ENCODE measurements at places on chromosomes 7 and 10.

DNA sequence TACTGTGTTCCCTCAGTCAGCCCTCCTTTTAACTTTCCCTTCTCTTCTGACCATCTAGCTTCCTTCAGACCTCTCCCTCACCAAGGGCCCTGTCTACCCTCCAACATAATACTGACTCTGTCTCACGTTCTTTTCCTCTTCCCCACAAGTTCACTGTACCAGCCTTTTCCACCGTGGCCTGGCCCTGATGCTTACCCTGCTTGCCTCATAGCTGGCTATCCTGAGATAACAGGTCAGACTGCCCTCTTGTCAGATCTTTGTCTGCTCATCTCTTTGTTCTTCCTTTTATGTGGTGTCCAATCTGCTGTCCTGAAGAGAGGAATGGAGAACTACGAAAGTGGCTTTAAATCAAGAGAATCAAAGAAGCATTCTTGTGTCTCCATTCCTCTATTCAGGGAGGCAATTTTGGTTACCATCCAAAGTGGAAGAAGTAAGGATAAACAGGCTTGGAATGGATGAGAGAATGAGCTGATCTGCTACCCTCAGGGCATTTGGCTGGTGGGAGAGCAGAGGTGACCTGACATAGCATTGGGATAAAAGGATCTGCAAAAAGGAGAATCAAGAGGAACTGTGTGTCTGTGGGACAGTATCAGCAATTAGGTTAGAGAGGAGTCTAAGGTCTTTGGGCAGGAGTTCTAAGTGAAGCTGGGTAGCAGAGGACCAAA is 8.1 kb downstream of the BTAF1 start:
- DNase-seq, result no peak

- no peak for DNase-seq
Measured at GRCh38 chr7:123241809-123242208, 42.0 kb upstream of the SLC13A1 start.

DNA sequence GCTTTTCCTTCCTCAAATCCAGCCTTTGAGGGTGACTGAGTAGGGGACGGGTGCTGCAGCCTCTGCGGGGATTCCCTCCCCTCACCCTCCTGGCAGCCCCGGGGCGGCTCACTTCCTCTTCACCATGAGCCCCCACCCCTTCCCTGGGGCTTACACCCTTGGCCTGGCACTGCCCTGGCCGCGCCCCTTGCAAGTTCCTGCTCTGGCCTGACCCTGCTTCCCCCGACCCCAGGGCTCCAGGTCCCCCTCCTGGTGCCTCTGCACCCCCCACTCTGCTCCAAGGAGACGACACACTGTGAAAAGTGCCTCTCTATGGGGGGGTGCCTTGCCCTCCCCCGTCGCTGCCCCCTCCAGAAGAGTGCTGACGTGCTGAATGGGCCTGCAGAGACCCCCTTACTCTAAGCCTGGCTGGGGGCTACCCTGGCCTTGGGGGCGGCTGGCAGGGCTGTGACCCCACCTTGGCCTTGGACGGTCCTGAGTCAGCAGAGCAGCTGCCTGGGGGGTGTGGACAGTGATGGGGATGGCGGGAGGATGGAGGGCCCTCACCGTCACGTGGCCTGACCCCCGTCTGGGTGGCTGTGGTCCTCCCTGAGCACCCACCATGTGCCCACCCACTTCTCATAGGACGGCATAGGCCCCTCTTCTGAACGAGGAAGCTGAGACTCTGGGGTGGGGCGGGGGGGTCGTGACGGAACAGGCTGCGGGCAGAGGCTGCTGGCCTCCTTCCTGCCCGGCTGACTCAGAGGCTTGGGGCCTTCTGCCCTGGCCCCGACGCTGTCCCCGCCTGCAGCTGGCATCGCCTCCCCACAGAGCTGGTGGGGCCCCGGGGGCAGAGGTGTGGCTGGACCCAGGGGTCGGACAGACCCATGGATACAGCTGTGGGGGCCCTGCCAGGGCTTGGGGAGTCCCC is 9.8 kb downstream of the LFNG start:
- peak; percentile 69 for DNase-seq

- DNase-seq, result no peak
Measured at GRCh38 chr7:151371266-151371665, 29.7 kb downstream of the NUB1 start.

- DNase-seq, result no peak
Measured at GRCh38 chr10:28199941-28200340, 102.9 kb downstream of the MPP7 start.

- DNase-seq, result no peak
Measured at GRCh38 chr7:105261689-105262088, 127.0 kb downstream of the SRPK2 start.

DNA sequence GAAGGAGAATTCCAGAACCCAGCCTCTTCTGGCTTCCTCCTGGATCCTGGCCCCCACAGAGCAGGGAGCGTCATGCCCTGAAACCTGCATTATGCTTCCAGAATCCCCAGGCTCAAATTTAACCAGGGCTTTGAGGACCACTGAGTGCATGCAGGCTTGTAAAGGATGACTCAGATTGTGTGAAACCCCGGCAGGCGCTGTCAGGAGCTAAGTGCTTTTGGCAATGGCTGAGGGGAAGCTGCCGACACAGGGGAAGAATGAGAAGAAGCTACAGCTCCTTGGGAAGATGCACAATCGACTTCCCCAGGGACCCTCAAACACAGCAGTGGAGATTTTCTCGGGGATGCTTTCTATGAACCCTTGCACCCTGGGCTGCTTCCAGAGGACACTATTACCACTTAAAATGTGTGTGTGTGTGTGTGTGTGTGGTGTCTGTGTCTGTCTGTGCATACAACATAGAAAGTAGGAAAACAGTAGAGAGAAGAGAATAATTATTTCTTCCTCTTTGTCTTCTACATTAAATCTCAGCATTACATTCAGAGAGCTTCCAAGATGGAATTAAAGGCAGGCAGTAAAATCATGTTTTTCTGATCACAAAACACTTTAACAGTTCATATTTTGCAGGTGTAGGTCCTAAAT is 183.5 kb upstream of the INHBA start:
- DNase-seq, result no peak

- no peak for DNase-seq
Measured at GRCh38 chr10:670990-671389, 18.5 kb downstream of the DIP2C start.

DNA sequence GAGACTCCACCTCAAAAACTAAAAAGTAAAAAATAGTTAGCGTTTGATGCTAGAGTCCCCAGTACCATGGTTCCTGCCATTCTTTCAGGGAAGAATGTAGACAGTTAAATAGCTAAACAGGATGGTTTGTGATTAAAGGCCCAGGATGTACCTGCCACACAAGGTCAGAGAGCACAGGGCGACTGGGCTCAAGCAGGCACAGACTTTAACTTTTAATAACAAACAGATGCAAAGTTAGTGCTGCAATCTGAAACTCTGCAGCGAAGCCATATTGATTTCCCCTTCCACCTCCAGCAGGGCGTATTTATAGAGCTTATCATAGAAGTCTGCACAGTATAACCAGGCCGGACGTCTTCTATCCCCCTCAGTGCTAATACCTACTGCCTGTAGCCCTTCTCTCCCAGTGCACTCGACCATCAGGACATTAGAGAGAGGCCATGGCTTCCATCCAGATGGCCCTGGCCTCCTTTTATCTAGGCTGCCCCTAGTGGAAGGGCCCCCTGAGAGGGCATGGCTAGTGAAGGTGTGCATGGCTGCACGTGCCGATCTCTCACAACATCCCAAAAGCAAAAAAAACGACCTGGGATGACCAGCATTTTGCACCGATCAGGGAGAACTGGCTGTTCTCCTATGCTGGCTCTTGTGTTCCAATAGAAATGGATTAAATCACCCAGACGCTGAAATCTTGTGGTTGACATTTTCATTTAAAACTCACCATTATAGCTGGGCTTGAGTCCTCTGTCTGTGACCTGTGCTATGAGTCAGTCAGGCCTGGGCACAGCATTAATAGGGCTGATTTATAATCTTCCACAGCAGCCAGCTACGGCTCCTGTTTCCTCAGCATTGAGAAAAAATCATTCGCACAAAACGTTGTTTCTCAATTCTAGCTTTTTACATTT is 7.6 kb upstream of the BAG3 start:
- no peak for DNase-seq

DNA sequence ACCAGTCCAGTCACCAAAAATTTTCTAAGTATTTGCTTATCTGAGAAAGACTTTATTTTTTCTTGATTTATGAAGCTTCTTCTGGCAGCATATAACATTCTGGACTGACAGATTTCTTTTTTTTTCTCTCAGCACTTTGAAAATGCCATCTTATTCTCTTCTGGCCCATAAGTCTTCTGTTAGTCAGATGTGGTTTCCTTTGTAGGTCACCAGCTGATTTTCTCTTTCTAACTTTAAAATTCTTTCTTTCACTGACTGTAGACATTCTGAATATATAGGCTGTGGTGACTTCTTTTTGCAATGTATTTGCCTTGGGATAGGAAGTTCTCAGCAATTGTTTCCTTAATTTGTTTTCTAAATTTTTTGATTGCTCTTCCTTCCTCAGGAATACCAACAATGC is 172.5 kb downstream of the CCDC7 start:
- DNase-seq, result no peak

- no peak for DNase-seq
Measured at GRCh38 chr10:49328401-49329145, 29.6 kb downstream of the C10orf71 start.

DNA sequence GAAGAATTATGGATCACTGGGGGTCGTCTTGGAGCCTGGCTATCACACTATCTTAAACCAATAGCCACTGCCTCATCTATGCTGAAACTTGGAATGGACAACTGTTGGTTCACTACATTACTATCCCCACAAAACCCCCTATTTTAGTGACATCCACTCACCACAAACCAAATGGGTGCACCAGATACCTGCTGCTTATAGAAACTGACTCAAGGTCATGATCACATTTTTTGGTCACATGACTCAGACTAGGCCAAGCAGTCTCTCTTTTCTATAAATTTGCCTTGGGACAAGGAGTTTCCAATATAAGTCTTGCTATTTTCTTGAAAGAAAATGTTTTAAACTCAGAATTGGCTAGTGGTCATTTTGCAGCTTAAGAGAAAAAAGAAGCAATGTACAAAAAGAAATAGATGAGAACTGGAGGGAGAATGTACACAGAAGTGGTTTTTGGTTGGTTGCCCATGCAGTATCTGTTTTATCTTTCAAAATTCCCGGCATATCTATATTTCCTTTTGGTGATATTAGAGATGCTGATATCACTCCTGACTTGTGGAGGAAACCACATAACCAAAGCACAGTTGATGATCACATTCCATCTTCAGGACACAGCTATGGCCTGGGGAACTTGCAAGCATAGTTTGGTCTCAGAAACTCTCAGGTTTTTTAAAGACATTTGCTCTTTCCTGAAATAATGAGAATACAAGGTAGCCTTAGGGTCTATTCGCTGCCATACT is 85.2 kb upstream of the CACNA2D1 start:
- no peak for DNase-seq

GRCh38 chr10:87761892-87762291 is 56.1 kb downstream of the ATAD1 start:
- DNase-seq, result no peak

- no peak for DNase-seq
Measured at GRCh38 chr7:96061844-96062243, 260.1 kb downstream of the SLC25A13 start.

- no peak for DNase-seq
Measured at GRCh38 chr10:103733045-103733419, 122.3 kb downstream of the SH3PXD2A start.

DNA sequence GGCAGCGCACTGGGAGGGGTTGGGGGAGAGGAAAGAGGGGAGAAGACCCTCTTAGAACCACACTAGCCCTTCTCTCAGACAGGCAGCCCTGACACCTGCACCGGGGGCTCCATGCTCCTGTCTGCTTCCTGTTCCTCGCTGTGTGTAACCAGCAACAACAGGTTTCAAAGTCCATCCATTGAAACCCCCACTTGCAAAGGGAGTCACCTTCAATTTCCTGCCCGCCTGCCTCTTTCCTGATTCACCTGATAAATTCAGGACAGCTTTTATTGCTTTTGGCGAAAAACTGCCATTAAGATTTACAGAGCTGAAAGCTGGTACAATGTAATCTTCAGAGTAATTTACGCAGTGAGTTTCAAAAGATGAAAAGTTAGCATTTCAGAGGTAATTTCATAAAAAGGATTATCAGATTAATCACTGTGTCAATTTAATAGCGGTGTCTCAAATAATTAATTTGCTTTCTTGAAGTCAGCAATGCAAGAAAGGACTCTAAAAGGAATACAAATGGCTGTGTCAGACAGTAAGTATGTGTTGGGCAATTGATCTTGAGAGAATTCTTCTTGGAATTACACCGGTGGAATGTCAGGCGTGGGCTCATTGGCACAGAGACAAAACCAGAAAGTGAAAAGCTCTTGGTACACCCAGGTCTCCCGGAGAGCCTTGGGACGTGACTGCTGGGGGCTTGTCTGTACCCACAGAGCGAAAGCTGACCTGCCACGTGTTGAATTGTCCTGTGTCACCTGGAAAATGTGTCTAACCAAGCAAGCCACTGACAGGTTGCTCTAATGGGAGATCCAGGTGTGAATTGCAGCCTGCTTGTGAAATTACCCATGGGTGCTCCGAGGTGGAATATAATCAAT is 60.7 kb downstream of the TMEM209 start:
- no peak for DNase-seq

- no peak for DNase-seq
Measured at GRCh38 chr7:85714043-85714578, 527.3 kb upstream of the SEMA3D start.

DNA sequence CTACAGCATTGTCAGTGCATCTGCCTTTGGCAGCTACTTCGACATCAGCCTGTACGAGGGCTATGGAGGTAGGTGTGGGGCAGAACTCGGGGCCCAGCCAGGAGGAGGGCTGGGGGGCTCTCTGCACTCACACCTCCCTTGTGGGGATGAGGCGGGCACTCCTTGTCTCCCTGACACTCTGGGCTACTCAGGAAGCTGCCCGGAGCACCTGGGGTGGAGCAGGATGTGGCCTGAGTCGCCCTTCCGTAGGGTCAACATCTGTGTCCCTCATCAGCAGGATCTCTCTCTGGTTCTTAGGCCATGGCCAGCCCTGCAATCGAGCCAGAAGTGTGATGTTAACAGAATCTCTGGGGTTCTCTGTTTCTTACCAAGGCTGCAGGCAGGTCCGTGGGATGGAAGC is 40.2 kb downstream of the C10orf105 start:
- DNase-seq, result no peak

- no peak for DNase-seq
Measured at GRCh38 chr7:117427258-117427701, at the start of gene ASZ1. Gene ASZ1, minus strand, starts transcription at chr7:117427493. Its CDS starts 33 bp downstream, at chr7:117427460.

DNA sequence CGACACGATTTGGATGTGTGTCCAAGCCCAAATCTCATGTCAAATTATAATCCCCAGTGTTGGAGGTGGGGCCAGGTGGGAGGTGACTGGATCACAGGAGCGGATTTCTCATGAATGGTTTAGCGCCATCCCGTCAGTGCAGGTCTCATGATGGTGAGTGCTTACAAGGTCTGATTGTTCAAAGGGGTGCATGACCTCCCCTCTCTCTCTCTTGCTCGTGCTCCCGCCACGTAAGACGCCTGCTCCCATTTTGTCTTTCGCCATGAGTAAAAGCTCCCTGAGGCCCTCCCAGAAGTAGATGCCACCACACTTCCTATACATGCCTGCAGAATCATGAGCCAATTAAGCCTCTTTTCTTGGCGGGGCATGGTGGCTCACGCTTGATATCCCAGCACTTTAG is 71.5 kb upstream of the NANOS1 start:
- DNase-seq, result no peak

Data from CD4-positive, alpha-beta T cell treated with Interleukin-6 at 100 ng/mL for 8 hours (primary cell).